Stimulated activated CD8-positive, alpha-beta memory T cell treated with anti-CD3 and anti-CD28 coated beads, Interleukin-7, amount 100 ng/mL, for 24 hours (primary cell): ENCODE measurements at places on chromosomes 12 and 14.

DNA sequence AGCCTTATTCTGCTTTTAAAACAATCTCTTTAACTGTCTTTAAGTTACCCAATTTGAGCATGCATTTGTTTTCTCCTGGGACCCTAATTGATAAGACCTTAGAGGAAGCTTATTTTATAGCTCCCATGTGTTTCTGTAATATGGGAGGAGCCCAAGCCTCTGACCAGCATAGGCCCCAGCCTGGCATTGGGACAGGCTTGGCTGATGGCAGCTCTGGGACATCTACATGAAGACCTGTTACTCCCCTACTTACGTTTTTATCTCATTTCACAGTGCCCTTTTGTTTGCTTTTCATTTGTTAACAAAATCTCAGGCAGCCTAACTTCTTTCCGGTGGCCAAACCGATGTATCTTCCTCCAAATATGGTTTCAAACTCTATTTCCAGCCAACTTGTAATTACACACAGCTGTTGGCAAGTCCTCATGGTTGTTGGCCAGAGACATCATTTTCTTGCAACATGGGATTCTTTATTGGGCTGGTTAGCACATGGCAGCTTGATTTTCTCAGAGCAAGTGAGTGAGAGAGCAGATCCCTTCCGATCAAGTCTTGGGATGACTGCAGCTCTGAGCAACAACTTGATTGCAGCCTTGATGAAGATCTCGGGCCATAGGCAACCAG is 1117.5 kb downstream of the AACS start:
- no peak for DNase-seq

DNA sequence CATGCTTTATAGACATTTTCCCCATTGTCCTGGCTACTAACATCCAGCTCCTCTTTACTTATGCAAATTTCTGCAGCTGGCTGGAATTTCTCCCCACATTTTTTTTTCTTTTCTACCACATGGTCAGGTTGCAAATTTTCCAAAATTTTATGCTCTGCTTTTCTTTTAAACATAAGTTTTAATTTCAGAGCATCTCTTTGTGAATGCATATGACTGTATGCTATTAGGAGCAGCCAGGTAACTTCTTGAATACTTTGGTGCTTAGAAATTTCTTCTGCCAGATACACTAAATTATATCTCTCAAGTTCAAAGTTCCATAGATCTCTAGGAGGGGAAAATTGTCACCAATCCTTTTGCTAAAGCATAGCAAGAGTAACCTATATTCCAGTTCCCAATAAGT is 365.9 kb downstream of the LRFN5 start:
- no peak for DNase-seq

GRCh38 chr14:58200480-58200841 is 512 bp downstream of the ACTR10 start:
- DNase-seq = no peak

DNA sequence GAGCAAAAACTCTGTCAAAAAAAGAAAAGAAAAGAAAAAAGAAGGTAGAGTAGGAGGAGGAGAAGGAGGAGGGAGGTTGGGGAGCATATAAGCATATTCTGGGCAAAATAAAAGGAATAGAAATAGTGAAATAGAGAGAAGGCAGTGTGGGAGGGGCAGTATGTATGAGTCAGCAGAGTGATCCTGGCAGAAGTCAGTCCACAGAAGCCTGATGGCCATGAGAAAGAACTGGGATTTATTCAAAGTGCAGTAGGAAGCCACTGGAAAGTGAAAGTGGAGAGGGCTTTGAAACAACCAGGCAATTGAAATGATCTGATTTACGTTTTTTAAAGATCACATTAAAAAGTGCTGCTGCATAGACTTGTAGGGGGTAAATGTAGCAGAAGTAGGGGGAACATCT is 368.6 kb upstream of the USP15 start:
- no peak for DNase-seq

DNA sequence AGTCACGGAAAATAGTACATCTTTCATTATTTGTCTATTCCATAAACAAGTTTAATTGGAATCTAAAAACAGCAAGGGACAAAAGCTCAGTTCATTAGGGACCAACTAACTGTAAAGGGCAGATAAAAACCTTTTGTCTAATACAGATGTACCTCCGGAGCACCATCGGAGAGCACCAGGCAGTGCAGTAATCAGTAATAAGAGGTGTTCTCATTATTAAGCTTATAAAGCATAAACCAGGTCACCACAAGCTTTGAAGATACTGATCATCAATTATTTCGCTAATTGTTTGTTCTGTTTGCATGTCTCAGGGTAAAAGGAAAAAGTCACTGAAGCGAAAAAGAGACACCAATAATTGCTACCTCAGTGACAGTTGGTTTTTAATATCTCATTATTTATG is 207.3 kb upstream of the PRKD1 start:
- DNase-seq = no peak

DNA sequence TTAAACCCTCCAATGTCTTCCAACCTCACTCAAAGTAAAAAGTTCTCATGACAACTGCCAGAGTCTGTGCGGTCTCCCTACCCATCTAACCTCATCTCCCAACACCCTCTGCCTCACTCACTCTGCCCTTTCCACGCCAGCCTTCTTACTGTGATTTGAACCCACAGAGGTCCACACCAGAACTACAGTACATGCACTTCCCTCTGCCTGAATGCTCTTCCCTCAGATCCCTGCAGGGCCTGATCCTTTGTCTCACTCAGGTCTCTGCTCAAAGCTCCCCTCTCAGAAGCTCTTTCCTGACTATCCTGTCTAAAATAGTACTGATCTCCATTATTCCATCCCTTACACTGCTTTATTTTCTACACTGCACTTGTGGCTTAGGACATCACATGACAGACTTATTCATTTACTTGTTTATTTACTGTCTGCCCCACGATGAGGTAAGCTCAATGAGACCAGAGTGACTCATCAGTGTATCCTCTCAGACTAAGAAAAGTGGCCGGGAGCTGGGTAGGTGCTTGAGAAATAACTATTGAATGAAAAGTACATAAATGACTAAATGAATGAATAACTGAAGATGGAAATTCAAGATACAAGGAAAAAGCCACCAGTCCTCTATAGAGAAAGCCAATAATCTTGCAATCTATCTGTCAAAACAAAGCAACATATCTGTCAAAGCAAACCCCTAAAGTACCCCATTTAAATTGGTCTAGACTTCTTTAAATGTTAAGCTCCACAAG is 17.1 kb downstream of the POMT2 start:
- no peak for DNase-seq

DNA sequence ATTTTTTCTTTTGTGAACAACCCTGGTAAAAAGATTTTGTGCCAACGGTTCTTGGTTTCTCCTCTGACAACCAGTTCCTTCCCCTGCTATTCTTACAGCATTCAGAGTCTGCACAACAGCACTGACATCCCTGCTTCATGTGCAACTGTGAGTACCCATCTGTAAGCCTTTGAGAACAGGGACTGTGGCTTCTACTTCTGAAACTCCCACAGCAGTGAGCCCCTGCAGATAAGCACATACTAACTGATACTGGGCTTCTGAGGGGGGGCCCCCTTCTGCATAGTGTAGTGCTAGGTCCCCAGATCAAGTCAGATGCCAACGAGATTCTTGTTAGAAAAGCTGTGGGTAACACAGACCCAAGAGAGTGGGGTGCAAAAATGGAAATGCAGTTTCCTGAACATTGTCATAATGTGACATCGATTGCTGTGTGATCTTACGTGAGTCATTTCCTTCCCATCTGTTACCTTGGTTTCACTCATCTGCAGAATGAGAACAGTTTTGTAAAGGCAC is 11.1 kb upstream of the NINJ2 start:
- DNase-seq = peak; percentile 45

DNA sequence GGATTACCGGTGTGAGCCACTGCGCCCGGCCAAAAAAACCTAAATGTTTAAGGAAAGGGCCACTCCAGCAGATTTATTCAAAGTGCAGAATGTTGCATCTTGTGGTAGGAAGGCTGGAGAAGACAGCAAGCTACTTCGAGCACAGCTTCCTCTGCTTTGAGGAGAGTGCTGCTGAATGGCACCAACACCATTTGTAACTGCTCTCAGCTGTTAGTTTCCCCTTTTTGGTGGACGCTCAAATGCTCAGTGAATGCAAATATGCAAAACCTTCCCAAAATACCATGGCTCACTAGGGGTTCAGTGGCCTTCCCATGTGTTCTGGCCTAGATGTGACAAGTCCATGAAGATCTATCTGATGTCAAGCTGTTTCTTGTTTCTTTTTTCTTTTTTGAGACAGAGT is 2.9 kb upstream of the TDRD9 start:
- no peak for DNase-seq

GRCh38 chr14:91947475-91948184 is at the start of gene FBLN5:
FBLN5 (minus strand) TSS chr14:91947694; CDS start chr14:91947229, 465 bp downstream.
- no peak for DNase-seq

DNA sequence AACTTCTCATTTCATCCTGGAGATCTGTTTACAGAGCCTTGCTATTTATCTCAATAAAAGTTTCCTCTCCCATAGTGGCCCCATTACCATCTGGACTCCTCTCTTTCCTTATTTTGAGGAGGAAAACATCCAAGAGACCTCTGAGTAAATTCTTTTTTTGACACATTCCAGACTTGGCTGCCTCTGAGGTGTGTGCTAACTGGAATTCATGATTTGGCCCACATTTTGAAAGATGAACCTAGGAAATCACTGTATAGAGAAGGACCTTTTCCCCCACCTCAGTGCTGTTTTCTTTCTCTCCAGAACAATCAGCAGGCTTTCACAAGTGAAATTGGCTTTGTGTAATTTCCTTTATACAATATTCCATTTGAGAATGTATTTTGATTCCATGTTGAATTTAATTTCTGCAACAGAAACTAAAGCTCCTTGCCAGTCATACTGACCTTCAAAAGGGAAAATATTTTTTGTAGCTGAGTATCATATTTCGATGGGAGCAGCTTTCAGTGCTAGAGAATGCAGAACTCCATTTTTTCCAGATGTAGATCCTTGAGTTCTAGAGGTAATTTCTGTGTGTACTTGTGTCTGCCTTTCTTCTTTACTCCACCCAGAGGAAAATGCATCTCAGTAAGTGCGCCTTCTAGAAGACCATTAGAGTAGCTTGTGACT is 244.9 kb upstream of the RGS6 start:
- no peak for DNase-seq

DNA sequence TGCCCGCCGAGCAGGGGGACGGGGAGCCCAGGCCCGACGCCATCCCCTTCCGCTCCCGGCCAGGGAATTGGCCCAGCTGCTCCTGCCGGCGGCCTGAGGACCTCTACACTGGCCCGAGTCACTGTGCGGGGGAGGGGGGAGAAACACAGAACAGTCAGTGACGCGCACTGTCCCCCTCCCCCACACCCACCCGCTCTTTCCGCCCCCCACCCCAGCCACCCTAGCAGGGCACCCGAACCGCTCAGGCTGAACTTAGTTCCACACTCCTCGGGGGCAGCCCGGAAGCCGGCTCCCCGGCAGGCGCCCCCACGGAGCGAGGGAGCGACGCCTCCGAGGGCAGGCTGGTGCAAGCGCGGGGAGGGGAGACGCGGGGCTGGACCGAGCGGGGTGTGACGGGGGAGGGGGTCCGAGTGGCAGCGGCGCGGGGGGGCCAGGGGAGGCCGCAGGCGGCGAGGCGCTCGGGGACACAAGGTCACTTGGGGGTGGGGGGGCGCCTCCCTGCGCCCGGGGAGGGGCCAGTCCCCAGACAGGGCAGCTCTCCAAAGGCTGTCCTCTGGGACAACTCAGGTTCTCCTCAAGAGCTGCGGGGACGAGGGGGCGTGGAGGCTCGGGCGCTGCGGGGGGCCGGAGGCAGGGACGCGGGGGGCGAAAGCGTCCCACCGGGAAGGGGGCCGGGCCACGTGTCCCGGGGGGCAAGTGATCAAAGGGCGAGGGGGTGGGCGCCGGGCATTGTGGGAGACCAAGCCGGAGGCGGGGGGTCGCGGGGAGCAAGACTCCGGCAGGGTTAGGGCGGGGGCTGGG is 648 bp downstream of the CHD4 start:
- DNase-seq = no peak

DNA sequence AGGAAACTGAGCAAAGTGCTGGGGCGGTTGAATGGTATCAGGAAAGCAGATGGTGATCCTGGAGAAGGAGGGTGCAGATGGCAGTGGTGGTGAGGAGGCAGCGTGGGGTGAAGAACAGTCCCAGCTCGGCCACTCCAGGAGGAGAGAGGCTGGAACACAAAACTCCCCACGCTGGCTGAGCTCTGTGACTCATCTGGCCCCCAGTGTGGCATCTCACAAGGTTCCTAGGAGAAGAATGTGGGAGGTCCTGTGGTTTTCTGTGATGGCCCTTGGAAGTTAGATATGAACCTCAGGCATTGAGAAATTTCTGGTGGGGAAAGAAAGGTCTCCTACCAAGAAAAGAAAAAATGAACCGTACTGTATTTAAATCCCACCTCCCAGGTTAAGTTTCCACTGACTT is 8.0 kb upstream of the NRXN3 start:
- no peak for DNase-seq
